ENCODE measurements at places on chromosomes 7 and 10. TPM values are rescaled to one million over a fixed set of nuclear protein-coding genes. Genes with fewer than 3 reads are reported as not detected.

DNA sequence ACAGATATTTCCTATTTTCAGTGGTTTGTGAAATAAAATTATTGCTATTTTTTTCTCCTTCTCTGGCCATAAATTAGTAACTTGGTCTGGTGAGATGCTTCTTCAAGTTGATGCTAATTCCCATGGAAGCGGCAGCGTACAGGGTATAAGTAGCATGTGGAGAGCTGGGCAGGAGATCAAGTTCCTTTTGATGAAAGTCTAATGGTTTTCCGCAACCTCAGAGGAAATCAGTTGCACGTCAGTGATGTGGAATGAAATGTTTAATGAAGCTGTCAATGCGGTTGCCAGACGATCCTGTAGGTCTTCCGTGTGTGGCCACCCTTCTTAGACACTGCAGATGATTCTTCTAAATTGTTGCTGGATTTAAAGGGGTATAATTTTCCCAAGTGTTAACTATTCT lies 236.4 kb upstream of the GRM3 start:
- H3K4me3 ChIP-seq = no peak overlapping the region
- no peak overlapping the region for H3K27ac ChIP-seq
- DNase-seq = no peak
- H3K27me3 ChIP-seq = no peaks in the 10 kb centered on the region
- H3K36me3 ChIP-seq = no peaks in the 10 kb centered on the region

PANK1 gene
- 62.5 TPM for total RNA-seq

RRP12 gene
- total RNA-seq = 62.6 TPM

GRCh38 chr7:52120912-52121311 lies 804.3 kb upstream of the COBL start:
- no peaks in the 10 kb centered on the region for H3K27me3 ChIP-seq
- H3K4me3 ChIP-seq = peak overlapping the region; percentile 18
- H3K4me1 ChIP-seq = peaks cover 74% of the 10 kb centered on the region
- peak overlapping the region; percentile 90 for H3K27ac ChIP-seq
- H3K36me3 ChIP-seq = no peaks in the 10 kb centered on the region

VIM gene
- 214 TPM for total RNA-seq

DNA sequence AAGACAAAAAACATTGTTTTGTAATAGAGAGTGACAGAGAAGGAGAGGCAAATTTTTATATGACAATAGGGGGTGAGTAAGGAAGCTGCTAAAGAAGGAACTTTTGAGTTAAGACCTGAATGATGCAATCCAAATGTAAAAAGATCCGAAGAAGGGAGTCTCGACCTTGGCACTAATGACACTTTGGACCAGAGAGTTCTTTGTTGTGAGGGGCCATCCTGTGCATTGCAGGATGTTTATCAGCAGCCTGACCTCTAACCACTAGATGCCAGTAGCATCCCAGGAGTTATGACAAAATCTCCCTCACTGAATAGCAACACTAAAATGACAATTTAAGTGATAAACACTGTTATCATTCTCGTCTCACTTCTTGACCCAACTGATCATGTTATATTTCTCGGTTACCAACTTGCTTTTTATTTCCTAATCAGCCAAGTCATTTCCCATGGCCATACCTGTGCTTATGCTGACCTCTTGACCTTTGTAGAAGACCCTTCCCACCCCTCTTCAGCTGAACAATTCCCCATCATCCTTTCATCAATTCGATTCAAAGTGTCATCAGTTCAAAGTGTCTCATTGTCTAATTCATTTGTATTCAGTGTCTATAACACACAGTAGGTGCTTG lies 30.0 kb downstream of the DGKI start:
- H3K27me3 ChIP-seq = no peaks in the 10 kb centered on the region
- no peak overlapping the region for H3K4me3 ChIP-seq
- DNase-seq = peak; percentile 65
- H3K27ac ChIP-seq = no peak overlapping the region

GRCh38 chr10:76282061-76283025 lies 850.9 kb downstream of the LRMDA start:
- peaks cover 8% of the 10 kb centered on the region for H3K4me1 ChIP-seq
- H3K27me3 ChIP-seq = no peaks in the 10 kb centered on the region
- H3K4me3 ChIP-seq = no peak overlapping the region
- no peak overlapping the region for H3K27ac ChIP-seq
- DNase-seq = no peak

PRKCQ gene
- 27.5 TPM for total RNA-seq
